Activated naive CD4-positive, alpha-beta T cell (primary cell): ENCODE measurements at places on chromosomes 7 and 10.

GRCh38 chr7:27375958-27376357 is 133.4 kb downstream of the EVX1 start:
- DNase-seq: no peak

GRCh38 chr10:99457813-99458212 is 27.4 kb upstream of the GOT1 start:
- no peak for DNase-seq

GRCh38 chr7:108093851-108094331 is 36.3 kb downstream of the LAMB4 start:
- no peak for DNase-seq

GRCh38 chr10:64501807-64502206 is 980.6 kb downstream of the REEP3 start:
- DNase-seq: no peak
